ENCODE measurements at places on chromosomes 4 and X. TPM values are rescaled to one million over a fixed set of nuclear protein-coding genes. Genes with fewer than 3 reads are reported as not detected.

DNA sequence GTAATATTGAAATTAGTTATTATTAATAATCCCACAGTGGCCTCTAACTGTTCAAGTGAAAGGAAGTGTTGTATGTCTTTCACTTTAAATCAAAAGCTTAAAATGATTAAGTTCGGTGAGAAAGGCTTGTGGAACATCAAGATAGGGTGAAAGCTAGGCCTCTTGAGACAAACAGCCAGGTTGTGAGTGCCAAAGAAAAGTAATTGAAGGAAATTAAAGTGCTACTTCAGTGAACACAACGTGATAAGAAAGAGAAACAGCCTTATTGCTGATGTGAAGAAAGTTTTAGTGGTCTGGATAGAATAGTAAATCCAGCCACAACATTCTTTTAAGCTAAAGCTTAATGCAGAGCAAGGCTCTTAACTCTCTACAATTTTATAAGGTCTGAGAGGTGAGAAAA, 42.6 kb upstream of the IL13RA2 start:
- no peak for DNase-seq

DNA sequence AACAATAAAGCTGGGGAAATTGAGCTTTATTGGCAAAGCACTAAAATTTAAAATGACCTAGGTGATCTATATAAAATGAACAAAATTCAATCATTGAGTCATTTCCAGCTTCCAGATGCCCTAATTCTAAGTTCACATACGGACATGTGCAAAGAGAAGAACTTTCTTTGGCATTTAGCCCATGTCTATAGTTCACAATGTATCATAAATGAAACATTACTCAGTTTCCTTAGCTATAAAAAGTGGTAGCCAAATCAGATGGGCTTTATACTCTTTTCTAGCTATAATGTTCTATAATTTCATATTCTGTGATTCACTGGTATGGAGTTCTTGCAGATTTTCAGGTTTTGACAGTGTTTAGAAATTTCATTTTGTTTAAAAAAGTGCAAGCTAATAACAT, 327.4 kb downstream of the KCTD8 start:
- no peak for DNase-seq

DNA sequence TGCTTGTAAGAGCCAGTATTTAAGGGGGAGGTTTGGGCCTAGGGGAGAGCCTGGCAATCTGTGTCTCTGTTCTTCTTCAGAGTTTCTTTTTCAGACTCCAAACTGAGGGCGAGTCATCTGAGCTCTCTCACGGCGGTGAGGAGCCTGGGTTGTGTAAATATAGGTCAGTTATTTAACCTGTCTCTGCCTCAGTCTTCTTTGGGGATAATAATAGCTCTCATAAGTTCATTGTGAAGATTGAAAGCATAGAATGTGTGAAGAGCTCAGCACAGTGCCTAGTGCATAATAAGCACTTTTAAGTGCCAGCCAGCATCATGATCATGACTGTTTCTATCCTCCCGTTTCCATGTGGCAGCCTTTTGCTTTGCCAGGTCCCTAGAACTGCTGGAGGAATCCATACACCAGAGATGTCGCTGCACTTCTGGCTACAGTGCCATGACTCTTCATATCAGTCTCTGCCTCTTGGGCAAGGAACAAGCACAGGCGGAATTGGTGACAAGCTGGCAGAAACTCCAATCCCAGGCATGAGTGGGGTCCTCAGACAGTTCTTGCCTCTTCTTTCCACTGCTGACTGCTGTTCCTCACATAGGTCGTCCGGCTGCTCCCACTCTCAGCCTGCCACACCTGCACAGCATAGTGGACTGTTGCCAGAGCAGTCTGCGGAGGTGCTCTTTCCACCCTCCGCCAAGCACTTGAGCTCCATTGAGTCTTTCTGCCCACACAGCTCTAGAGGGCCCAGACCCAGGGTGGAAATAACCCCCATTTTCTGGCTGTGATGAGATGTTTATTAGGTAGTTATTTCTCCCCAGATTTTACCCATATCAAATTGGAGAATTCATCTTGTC, 103.7 kb upstream of the MAML3 start:
- no peak for DNase-seq

DNA sequence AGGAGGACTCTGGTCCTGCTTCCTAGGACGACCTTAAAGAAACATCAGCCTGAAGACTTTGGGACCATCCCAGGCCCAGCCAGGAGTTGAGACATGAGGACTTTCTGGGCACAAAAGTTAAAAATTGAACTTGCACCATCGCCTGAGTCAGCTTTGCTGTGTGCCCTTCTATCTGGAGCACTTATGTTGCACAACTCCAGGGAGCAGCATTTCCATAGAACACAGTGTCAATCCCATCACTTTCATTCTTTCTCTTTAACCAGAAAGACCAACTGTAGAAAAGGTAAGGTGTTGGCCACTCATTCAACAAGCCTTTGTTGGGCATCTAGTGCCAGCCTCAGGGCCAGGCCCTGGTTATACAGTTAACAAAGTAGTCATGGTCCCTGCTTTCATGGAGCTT, 8.6 kb upstream of the CLDN24 start:
- no peak for DNase-seq

Gene FAM184B
- 0.09 TPM for total RNA-seq

Gene LRCH2
- not detected for total RNA-seq

Measured in Calu3 (cell line).